Natural killer cell treated with Interleukin-12 subunit alpha and Interleukin-12 subunit beta and Interleukin-15 and Interleukin-18, amount 100 ng/mL, for 72 hours (primary cell): ENCODE measurements at places on chromosomes 5 and 9. TPM values are rescaled to one million over a fixed set of nuclear protein-coding genes. Genes with fewer than 3 reads are reported as not detected.

DNA sequence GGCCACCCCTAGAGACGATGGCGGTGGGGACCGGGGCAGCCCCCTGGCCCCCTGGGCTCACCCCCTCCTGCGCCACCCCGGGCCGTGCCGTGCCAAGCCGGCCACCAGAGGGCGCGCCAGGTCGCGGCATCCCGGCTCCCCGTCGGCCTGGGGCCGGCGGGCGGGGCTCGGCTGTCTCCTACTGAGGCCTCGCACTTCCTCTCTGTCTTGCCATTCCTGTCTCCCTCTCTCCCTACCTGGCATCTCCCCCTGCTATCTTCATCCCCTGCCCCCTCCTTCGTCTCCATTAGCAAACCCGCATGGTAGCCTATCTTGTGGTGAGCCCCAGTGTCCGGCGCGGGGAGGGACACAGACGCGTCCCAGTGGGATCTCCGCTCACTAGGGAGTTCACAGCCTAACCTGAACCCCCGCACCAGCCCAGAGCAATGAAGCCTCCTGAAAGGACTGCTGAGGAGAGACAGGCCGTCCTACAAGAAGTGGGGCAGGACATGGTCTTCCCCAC is 29.8 kb upstream of the FABP6 start:
- DNase-seq: peak; percentile 82
- H3K36me3 ChIP-seq: no peaks in the 10 kb centered on the region
- peaks cover 4% of the 10 kb centered on the region for H3K4me1 ChIP-seq
- peak overlapping the region; percentile 79 for H3K4me3 ChIP-seq
- peak overlapping the region; percentile 62 for H3K27ac ChIP-seq
- peaks cover 20% of the 10 kb centered on the region for H3K27me3 ChIP-seq

The CCDC183 gene
- 0.38 TPM for total RNA-seq

GRCh38 chr9:27165670-27166069 is 56.6 kb downstream of the TEK start:
- H3K4me3 ChIP-seq: no peak overlapping the region
- DNase-seq: no peak
- no peak overlapping the region for H3K27ac ChIP-seq
- H3K36me3 ChIP-seq: no peaks in the 10 kb centered on the region
- no peaks in the 10 kb centered on the region for H3K27me3 ChIP-seq
- H3K4me1 ChIP-seq: no peaks in the 10 kb centered on the region

The NTNG2 gene
- 11.5 TPM for total RNA-seq

The TXNDC8 gene
- total RNA-seq: not detected

DNA sequence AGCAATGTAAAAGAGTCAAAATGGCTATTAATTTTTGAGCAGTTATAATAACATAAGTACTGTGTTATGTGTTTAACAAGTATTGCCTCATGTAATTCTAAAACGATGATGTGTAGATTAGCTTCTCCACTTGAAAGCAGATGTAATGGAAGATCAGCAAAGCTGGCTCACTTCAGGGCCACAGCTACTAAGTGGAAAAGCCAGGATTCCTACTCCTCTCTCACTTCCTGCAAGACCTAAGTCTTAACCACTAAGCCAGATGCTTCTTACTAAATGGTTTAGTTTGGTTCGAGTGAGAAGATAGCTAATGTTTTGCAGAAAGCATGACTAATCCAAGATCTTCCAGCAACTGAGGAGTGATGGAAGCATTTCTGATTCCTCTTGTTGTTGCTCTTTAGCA is 15.7 kb upstream of the TNC start:
- H3K27ac ChIP-seq: no peak overlapping the region
- no peak for DNase-seq
- no peaks in the 10 kb centered on the region for H3K36me3 ChIP-seq
- H3K4me3 ChIP-seq: no peak overlapping the region

GRCh38 chr9:5483306-5483705 is 27.0 kb upstream of the PDCD1LG2 start:
- H3K27me3 ChIP-seq: peaks cover 9% of the 10 kb centered on the region
- DNase-seq: no peak
- no peak overlapping the region for H3K4me3 ChIP-seq
- no peak overlapping the region for H3K27ac ChIP-seq
- peaks cover 4% of the 10 kb centered on the region for H3K4me1 ChIP-seq
- H3K36me3 ChIP-seq: peaks cover 5% of the 10 kb centered on the region

GRCh38 chr5:128021411-128021810 is 62.2 kb upstream of the SLC12A2 start:
- H3K4me1 ChIP-seq: no peaks in the 10 kb centered on the region
- no peaks in the 10 kb centered on the region for H3K27me3 ChIP-seq
- H3K36me3 ChIP-seq: no peaks in the 10 kb centered on the region
- no peak for DNase-seq
- H3K27ac ChIP-seq: no peak overlapping the region
- no peak overlapping the region for H3K4me3 ChIP-seq

DNA sequence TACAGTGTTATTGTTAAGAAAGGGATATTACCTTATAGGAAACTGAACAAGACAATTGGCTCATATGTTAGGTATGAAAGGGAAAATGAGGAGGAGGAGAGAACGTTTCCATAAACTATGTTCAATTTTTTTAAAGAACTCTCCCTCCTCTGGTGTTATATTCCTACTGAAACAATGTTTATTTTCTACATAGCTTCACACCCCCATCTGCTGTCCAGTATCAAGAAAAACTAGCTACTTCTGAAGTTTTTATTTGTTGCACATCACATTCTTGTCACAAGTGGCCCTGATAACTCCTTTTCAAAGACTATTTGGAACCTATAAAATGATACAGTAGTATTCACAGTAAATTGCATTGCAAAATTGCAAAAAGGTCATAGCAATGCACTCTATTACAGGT is 223.4 kb upstream of the FAM174A start:
- H3K4me3 ChIP-seq: no peak overlapping the region
- H3K27me3 ChIP-seq: no peaks in the 10 kb centered on the region
- no peak overlapping the region for H3K27ac ChIP-seq

The HAPLN1 gene
- total RNA-seq: not detected

DNA sequence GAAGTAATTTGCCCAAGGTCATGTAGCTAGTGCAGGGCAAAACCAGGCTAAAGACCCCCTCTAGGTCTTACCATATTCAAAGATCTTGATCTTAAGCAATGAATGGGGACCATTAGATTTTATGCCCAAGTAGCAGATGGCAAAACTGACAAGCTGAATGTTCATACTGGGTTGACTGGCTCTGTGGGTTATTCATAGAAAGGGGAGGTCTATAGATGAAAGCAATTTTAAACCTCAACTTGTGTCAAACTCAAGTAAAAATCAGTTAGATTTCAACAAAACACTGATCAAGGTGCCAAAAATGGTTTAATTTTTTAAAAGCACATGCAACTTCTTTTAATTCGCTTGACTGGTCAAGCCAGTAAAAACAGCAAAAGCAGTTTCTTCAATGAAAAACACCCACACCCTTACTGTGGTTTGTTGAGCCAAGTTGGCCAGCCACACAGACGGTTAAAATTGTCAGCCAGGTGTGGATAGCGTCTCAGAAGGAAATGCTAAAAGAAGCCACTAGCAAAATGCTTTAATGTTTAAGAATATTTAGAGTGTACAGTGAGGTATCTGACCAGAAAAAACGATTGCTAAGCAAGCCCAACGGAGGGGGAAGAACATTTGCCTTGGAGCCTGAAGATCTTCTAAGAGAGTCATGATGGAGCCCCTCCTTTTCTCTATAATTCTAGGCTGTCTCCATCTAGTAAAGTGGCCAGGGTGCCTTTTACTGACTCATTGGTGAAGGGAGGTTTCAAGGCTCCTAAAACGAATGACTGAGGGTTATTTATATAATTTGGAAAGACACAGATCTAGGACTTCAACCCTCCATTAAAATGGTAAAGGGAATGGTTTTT is 539.6 kb upstream of the CLINT1 start:
- H3K27ac ChIP-seq: no peak overlapping the region
- peaks cover 6% of the 10 kb centered on the region for H3K36me3 ChIP-seq
- H3K27me3 ChIP-seq: no peaks in the 10 kb centered on the region
- H3K4me3 ChIP-seq: no peak overlapping the region

- no peak overlapping the region for H3K27ac ChIP-seq
- no peak for DNase-seq
- no peaks in the 10 kb centered on the region for H3K4me1 ChIP-seq
These were observed 609.8 kb downstream of the ZNF608 start for GRCh38 chr5:124136609-124137008.

The TSSK1B gene
- not detected for total RNA-seq

- H3K27me3 ChIP-seq: peaks cover 27% of the 10 kb centered on the region
- no peak for DNase-seq
- H3K27ac ChIP-seq: no peak overlapping the region
- H3K4me1 ChIP-seq: peaks cover 24% of the 10 kb centered on the region
- H3K4me3 ChIP-seq: no peak overlapping the region
- no peaks in the 10 kb centered on the region for H3K36me3 ChIP-seq
These were observed 2.9 kb downstream of the CDKN2A start for GRCh38 chr9:21991072-21991959.

GRCh38 chr5:122774519-122774860 is 390 bp upstream of the SNX2 start:
- H3K36me3 ChIP-seq: no peaks in the 10 kb centered on the region
- H3K4me1 ChIP-seq: peaks cover 22% of the 10 kb centered on the region
- H3K27me3 ChIP-seq: peaks cover 19% of the 10 kb centered on the region
- no peak overlapping the region for H3K27ac ChIP-seq
- H3K4me3 ChIP-seq: peak overlapping the region; percentile 97
- DNase-seq: no peak

GRCh38 chr5:128498844-128499455 is 39.1 kb downstream of the FBN2 start:
- no peaks in the 10 kb centered on the region for H3K27me3 ChIP-seq
- no peaks in the 10 kb centered on the region for H3K36me3 ChIP-seq
- H3K4me3 ChIP-seq: no peak overlapping the region
- no peak overlapping the region for H3K27ac ChIP-seq
- no peak for DNase-seq

DNA sequence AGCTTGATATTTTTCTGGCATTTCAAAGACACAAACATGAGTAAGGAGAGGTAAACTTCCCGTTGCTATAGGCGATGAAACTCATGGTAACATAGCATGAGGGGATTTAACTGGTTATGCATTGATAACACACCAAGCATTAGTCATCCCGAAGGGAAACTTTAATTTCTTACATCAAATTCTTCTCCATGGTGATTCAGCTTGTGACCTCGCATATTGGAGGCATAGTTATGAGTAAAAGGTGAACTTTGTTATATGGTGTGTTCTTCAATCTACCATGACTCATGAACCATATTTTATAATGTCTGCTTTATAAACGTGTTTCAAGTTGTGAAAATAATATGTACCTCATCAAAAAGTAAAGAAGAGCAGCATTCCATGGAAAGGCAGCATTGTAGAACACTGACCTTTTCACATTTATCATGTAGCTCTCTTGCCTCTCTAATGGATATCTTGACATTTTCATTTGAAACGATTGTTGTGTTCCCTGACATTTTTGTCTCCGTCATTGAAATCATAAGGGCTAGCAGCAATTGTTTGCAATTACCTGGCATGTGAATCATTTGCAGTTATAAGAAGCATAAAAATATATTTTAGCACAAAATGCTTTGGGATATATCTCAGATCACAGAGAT is 491.8 kb downstream of the ANXA1 start:
- H3K27ac ChIP-seq: no peak overlapping the region
- H3K4me1 ChIP-seq: no peaks in the 10 kb centered on the region
- no peaks in the 10 kb centered on the region for H3K36me3 ChIP-seq
- H3K4me3 ChIP-seq: no peak overlapping the region
- no peaks in the 10 kb centered on the region for H3K27me3 ChIP-seq

GRCh38 chr9:81526587-81526986 is 162.8 kb downstream of the TLE1 start:
- no peak for DNase-seq
- H3K4me1 ChIP-seq: no peaks in the 10 kb centered on the region

The FCN2 gene
- not detected for total RNA-seq

The WDR31 gene
- total RNA-seq: 0.83 TPM

The MCTP1 gene
- total RNA-seq: 6.6 TPM

The ELAVL2 gene
- total RNA-seq: not detected

DNA sequence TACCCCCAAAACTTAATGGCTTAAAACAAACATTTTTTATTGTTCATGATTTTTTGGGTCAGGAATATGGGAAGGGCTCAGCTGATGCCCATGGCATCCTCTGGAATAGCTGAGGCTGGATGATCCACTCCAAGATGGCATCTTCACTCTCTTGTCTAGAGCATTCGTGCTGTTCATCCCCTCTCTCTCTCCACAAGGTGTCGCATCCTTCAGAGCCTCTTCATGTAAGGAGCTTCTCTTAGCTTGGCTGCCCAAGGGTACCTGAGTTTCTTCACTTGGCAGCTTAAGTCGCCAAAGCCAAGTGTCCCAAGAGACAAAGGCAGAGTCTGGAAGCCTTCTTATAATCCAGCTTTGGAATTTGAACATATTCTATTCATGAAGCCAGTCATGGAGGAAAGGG is 294.7 kb downstream of the CHSY3 start:
- H3K4me3 ChIP-seq: no peak overlapping the region
- peaks cover 7% of the 10 kb centered on the region for H3K36me3 ChIP-seq
- no peak overlapping the region for H3K27ac ChIP-seq
- H3K4me1 ChIP-seq: no peaks in the 10 kb centered on the region
- no peak for DNase-seq

DNA sequence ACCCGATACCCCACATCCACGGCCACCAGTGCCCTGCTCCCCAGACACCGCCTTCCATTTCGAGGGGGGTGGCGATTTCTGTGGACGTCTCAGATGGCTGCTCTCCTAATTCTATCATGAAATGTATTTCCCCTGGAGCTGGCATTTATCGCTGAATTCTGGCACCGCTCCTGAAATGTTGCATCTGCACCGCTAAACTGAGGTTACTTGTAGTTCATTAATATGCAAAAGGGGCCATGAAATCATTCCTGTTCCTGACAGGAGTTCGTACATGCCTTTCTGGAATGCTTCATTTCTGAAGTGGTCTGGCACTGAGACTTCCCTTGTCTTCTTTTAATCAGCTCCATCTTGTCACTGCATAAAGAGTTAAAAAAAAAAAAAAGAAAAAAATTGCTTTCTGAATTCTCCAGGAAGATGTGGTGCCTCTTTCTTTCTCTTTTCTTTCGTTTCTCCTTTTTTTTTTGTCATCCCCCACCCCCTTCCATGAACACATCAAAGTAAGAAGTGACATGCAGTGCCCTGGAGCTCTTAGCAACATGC is 97.7 kb upstream of the SMARCA2 start:
- H3K4me3 ChIP-seq: no peak overlapping the region
- H3K27ac ChIP-seq: no peak overlapping the region
- no peaks in the 10 kb centered on the region for H3K36me3 ChIP-seq
- H3K4me1 ChIP-seq: no peaks in the 10 kb centered on the region

The DMRT2 gene
- total RNA-seq: not detected

DNA sequence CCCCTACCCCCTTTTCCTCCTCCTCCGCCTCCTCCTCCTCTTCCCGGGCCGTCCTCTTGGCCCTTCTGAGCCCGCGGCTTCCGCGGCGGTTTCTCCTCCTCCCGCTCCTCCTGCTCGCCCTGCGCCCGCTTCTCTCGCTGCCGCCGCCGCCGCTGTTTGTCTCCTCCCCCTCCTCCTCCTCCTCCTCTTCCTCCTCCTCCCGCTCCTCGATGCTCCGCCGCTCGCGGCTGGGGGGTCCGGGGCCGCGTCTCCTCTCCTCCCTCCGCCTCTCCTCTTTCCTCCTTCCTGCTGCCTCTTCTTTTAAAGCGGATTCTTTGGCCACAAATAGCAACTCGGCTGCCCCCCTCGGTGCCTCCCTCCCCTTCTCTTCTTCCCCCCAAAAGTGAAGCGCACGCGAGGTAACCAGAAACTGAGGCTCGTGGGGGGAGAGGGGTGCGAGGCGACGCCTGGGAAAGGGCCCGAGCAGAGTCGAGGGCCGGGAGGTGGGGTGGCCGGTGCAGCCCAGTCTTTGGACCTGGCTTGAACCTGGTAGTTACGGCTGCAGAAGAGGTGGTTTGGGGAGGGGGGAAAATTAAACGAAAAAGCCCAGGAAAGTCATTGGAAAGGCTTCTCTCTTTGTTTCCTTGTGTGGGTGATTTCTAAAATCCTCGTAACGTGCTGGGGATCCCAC is 1058.5 kb upstream of the DMAC1 start:
- H3K4me1 ChIP-seq: no peaks in the 10 kb centered on the region
- H3K4me3 ChIP-seq: peak overlapping the region; percentile 55
- no peak overlapping the region for H3K27ac ChIP-seq
